Ecto neural progenitor cell (in vitro differentiated cells): ENCODE measurements at places on chromosomes 4 and X.

- no peak for DNase-seq
Measured at GRCh38 chr4:36224972-36225903, 19.1 kb downstream of the ARAP2 start.

- no peak for DNase-seq
Measured at GRCh38 chrX:136780763-136781162, at the start of gene ARHGEF6. Gene ARHGEF6, minus strand, starts transcription at chrX:136780932. Its CDS starts 50 bp downstream, at chrX:136780882.

DNA sequence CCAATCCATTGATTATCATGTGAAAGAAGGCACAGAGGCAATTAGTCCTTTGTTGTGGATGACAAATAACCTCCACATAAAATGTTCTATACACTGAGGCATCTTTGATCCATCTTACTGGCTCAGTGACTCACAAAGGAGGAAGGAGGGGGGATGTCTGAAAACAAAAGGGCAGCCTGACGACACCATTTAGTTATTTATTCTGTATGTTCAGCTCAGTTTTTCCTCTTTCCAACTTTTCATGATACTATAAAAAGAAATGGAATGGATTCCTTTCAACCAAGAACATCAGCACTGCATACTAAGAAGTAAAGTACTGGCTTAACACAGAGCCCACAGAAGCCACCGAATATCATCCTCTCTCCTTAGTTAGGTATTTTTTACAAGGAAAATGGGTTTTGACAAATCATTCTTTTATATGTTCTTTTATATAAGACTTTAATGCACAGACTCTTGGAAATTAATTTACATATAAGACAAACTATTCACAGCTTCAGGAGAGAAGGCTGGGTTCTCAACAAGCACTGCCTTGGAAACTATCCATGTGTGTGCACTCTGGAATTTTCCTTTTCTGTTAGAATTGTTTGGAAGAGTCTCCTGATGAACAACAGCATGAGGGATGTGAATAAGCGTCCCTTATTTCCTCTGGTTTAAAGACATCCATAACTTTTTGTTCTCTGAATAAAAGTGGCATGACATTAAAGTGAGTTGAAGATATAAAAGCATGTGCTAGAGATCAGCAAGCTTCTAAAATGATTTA lies 135.6 kb downstream of the TSPAN5 start:
- DNase-seq, result no peak

- DNase-seq, result no peak
Measured at GRCh38 chr4:76892001-76892400, 5.9 kb downstream of the SOWAHB start.

DNA sequence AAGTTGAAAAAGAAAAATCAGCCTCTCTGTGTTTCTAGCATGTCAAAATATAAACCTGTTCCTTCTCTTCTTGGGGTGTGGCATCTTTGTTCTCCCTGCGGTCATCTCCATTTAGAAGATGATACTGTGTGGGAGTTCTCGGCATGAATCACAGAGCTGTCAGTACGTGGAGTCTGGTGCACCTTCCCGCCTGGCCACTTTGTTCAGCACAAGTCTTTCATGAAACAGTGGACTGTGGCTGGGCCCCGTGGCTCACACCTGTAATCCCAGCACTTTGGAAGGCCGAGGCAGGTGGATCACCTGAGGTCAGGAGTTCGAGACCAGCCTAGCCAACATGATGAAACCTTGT lies 166.5 kb downstream of the MAML3 start:
- no peak for DNase-seq

- no peak for DNase-seq
Measured at GRCh38 chr4:24477919-24478318, 106.4 kb downstream of the DHX15 start.
